ENCODE measurements at places on chromosomes 7 and 10.

DNA sequence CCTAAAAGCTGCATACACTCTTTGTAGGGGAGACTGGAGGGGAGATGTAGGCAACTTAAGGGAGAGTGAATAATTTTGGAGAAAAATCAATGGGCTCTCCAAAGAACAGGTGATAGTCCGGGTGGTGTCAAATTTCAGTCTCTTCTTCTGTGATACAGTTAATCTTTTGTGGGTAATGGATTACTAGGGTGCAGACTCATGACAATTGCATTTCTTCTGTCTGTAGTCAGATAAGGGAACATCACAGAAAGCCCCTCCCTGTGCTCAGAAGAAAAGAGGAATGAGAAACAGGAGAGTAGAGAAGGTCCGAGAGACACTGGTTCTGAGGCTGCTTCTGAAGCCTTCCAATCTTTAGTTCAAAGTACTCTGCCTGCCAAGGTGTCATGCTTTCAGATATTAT is 1140.7 kb upstream of the LRRN3 start:
- DNase-seq, result peak; percentile 28

- DNase-seq, result peak; percentile 77
These were observed 171.9 kb downstream of the SRPK2 start for GRCh38 chr7:105216786-105217185.

DNA sequence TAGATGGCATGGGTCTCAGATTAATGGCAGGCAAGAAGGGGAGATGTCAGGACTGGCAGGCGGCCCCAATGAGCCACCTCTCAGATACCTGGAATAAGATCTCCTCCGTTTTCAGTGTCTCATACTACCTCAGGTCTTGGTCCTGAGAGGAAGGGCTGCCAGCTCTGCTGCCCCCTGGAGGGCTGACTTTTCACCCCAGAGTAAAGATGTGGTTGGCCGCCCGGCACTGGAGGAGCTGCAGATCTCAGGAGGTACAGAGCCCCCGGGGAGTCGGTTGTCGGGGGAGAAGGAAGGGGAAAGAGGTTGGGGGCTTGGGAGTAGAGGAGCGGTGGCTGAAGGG is 642 bp upstream of the COL13A1 start:
- peak; percentile 77 for DNase-seq

- DNase-seq, result peak; percentile 62
These were observed 139.3 kb downstream of the GLI3 start for GRCh38 chr7:42097752-42098151.

- DNase-seq, result no peak
These were observed 108.2 kb downstream of the PIP4K2A start for GRCh38 chr10:22606164-22606614.

DNA sequence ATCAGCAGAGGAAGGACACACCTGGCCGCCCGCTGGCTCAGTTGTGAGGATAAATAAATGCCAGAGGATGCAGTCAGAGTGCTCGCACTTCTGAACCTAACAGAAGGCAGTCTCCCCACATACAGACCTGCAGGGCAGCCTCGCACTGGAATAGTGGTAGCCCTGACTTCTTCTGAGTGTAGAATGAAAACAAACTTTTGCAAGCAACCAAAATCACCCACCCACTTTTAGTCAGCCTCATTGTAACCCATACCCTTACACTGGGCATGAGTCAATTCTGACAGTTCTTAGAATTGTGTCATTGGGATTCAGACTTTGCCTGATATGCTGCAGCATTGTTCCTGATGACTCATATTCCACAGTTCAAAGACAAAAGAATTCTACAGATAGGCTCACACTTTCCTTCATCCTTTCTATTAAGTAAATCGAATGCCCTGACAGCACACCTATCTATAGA is 167.0 kb upstream of the CDK1 start:
- peak; percentile 59 for DNase-seq

- DNase-seq, result peak; percentile 40
These were observed 13.5 kb downstream of the TBXAS1 start for GRCh38 chr7:139842401-139843210.

- no peak for DNase-seq
These were observed 7.3 kb downstream of the PWWP2B start for GRCh38 chr10:132404169-132404880.

- DNase-seq, result no peak
These were observed 35.6 kb upstream of the CHCHD3 start for GRCh38 chr7:133117452-133117851.

DNA sequence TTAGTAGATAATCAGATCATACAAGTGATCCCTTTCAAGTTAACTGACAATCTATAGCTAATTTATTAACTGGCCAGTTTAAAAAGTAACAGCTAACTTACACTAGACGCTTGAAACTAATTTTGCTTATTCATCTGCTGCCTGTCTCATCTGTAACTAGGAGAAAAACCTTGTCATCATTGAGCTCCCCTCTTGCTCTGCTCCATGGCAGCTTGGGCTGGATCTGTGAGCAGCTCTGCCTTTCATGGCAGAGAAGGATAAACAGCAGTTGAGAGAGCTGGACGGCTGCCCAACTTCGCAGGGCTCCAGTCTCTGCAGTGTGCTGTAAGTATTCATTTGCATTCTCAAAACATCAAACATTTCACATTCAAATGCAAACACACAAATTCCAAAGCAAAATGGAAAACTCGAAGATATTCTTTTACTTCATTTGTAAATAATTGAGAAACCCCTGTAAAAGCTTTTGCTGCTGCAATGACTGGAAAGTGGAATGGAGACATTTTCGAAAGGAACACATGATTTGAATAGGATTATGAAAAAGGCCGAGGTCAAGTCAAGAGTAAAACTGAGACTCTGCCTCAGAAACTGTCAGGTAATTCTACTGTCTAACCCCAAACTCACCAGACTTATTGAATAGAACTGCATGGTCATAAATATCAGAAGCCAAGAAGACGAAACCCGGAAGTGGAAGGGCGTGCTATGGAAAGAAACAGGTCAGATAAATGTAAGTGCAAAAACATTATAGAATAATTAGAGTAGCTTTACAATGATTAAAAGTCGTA is 17.6 kb downstream of the SLC35B4 start:
- DNase-seq, result no peak

DNA sequence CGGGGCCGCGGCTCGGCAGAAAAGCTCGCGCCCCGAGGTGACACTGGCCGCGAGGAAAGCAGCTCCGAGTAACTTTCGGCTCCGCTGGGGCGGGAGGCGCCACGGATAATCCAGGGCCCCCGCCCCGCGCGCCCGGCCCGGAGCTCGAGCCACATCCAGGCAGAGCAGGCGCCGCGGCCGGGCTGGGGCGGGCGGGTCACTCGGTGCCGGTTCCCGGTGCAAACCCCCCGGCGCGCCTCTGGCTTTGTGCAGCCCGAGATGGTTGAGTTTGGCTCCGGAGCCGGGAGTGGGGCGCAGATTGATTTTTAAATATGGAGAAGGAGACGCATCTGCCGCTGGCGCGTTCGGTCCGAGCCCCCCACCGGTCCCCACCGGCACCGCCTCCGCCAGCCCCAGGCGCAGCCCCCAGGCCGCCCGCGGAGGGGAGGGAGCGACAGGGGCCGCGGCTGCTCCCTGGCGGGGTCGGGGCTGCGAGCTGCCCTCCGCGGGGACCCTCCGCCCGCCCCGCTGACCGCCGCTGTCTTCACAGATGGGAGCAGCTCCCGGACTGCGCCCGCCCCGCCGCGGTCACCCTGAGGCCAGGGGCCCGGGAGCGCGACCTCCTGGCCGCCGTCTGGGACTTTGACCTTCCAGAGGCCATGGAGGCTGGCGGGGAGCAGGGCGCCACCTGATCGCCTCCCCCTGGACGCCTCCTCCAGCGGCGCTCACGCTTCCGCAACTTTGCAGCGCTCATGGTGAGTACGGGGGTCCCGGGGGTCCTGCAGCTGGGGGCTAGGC is 643 bp downstream of the ADGRA1 start:
- DNase-seq, result no peak

- no peak for DNase-seq
These were observed 264.0 kb upstream of the CDC14C start for GRCh38 chr7:48660306-48660870.

DNA sequence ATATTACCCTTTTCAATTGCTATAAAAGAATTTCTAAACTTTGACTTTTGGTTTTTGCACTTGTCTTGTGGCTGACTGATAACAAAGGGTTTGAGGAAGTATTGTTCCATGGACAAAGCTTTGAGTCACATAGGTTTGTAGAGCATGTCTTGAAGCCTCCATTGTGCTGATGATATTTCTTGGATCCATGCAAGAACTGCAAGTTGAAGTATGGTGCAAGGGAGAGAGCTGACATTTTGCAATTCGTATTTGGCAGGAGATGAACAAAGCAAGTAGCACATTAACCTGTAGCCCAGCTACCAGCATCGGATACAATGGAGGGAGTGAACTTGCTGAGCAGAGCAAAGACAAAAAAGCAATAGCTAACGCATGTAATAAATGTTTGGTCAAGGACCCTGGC is 23.4 kb downstream of the MGAM2 start:
- no peak for DNase-seq

DNA sequence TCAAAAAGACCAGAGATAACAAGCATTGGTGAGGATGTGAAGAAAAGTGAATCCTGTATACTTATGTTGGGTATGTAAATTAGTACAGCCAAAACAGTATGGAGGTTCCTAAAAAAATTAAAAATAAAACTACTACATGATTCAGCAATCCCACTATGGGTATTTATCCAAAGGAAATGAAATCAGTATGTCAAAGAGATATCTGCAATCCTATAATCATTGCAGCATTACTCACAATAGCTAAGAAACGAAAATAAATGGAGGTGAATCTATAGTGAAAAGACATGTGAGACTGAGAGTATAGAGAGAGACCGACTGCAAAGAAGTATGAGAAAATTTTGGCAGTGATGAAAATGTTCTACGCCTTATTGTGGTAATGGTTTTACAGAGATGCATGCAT is 139.2 kb upstream of the TMEM168 start:
- DNase-seq, result no peak

GRCh38 chr10:47137311-47137851 is 162.6 kb upstream of the GDF10 start:
- no peak for DNase-seq

DNA sequence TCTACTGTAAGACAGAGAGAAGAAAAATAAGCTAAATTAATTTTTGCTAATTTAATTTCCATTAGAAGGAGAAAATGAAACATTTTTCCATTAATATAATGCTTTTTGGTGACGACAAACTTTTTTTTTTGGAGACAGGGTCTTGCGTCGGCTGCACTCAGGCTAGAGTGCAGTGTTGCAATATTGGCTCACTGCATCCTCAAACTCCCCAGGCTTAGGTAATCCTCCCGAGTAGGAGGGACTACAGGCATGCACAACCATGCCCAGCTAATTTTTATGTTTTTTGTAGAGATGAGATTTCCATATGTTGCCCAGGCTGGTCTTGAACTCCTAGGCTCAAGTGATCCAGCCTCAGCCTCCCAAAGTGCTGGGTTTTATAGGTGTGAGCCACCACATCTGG is 229.8 kb upstream of the LRRN3 start:
- DNase-seq, result no peak

DNA sequence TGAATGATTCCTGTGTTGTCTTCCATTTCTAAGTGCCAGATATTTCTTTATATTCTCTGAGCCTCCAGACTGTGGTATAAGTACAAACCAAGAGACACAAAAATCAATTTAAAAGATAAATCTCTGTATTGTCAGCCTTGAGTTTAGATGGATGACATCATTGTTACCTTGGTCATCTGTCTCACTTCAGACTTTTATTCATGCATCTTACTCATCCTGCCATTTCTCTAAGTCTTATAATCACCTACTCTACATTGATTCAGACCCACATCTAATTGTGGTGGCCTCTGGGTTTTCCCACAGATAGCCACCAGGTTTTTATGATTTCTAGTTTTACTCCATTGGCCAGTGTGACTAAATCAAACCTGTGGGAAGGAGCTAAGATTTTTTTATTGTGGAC is 26.8 kb upstream of the HDAC9 start:
- no peak for DNase-seq

DNA sequence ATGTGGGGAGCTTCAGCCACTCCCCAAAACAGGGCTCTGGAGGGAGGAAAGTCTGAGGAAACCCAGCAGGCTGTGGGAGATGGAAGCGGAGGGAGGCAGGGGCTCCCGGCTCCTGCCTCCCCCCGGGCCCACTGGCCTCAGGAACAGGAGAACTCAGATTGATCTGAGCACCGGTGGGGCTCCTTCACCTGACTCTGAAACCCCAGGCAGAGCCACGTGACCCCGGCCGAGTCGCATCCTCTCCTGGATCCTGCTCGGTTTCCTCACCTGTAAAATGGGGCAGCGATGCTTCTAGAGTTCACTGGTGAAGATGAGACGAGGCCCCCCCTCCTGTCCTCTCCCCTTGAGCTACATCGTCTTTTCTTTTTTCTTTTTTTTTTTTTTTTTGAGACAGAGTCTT is 33.6 kb downstream of the TCERG1L start:
- no peak for DNase-seq

GRCh38 chr7:74320645-74321221 is 31.5 kb downstream of the CLIP2 start:
- no peak for DNase-seq

GRCh38 chr10:103244666-103245271 is 918 bp upstream of the RPEL1 start:
- DNase-seq, result peak; percentile 82

All from DMS53 (cell line).